ENCODE measurements at places on chromosomes 2 and 18. TPM values are rescaled to one million over a fixed set of nuclear protein-coding genes. Genes with fewer than 3 reads are reported as not detected.

GRCh38 chr2:70830366-70830765 lies 5.2 kb downstream of the CD207 start:
- H3K27me3 ChIP-seq, result peaks cover 7% of the 10 kb centered on the region
- peaks cover 18% of the 10 kb centered on the region for H3K4me1 ChIP-seq
- DNase-seq, result no peak
- H3K4me3 ChIP-seq, result no peak overlapping the region

- H3K4me3 ChIP-seq, result peak overlapping the region; percentile 75
- DNase-seq, result no peak
- peaks cover 36% of the 10 kb centered on the region for H3K27me3 ChIP-seq
- no peaks in the 10 kb centered on the region for H3K36me3 ChIP-seq
These were observed 119.5 kb downstream of the GYPC start for GRCh38 chr2:126775300-126775985.

GRCh38 chr2:68359889-68360288 lies 5.2 kb upstream of the PLEK start:
- H3K27me3 ChIP-seq, result no peaks in the 10 kb centered on the region
- DNase-seq, result no peak
- no peak overlapping the region for H3K4me3 ChIP-seq
- H3K27ac ChIP-seq, result no peak overlapping the region
- H3K4me1 ChIP-seq, result peaks cover 15% of the 10 kb centered on the region

The LOXL3 gene
- 0.60 TPM for total RNA-seq
